ENCODE measurements at places on chromosomes 3 and 15.
A peak's percentile ranks its signal among the peaks of the same experiment; 100 is the strongest.

DNA sequence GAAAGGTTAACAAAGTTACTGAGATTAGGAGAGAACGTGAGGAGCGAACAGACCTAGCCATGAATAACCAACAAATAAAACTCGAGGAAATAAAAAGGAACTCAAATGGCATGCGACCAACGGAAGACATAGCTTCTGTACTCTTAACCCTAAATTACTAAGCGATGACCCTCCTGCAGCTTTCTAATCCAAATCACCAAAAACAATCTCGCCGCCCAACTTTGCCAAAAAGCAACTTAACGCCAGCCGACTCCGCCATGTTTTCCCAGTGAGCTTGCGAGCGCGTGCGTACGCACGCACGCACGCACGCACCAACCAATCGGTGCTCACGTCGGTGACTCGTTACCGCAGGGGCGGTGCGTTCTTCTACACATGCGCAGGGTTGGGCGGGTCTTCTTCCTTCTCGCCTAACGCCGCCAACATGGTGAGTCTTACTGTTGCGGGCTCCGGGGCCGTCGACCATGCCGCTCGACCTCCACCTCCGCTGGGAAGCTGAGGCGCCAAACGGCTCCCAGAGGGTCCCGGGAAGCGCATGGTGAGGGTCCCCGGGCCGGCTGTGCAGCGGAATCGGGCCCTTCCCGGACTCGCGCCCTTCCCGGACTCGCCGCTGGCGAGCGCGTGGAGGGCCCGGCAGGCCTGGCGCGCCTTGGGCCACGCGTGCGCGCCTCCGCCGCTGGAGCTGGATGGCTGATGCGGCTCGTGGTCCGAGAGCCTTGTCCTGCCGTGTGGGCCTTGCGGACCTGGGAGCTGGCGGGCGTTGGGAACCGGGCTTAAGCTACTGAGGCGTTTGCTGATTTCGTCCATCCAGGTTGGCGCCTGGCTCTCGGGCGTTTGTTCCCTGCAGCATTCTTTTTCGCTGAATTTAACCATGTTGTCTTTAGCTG, at the start of gene RPL14:
TSS of gene RPL14 (plus strand) at position 400 of the 884 bp plus-strand sequence. CDS start at position 533, 133 bp downstream.
- peak; percentile 94 for DNase-seq

DNA sequence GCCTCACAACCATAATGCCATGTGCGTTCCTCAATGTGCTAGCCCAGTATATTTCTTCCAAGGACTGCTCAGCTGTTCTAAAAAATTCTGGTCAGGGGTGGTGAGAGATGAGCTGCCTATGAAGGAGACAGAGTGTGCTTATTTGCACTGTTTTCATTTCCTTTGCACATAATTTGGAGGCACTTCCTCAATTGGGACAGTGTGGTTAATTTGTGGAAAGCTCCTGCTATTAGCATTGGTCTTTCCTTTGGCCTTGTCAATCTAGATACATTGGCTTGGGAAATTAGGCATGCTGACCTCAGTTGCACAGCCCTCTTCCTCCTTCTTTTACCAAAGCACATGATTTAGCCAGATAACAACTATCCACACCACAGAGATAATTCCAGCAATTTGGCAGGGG, 9.4 kb downstream of the FAM81A start:
- no peak for DNase-seq

DNA sequence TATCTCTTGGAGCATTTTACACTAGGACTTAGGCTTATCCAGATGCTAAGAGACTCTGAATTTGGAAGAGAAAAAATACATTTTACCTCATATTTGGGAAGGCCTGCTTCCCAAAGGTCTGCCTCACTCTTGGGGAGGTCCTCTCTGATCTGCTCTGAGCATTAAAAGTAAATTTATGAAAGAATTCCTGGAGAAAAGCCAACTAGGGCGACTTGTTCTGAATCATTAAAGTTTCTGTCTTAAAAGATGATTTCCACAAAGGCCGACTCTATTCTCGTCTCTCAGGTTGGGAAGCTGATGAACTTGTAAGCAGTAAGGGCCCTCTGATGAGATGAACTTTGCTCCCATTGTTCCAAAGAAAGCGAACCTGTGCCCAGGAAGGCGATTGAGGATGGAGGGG, 48.7 kb upstream of the HES1 start:
- DNase-seq, result no peak

DNA sequence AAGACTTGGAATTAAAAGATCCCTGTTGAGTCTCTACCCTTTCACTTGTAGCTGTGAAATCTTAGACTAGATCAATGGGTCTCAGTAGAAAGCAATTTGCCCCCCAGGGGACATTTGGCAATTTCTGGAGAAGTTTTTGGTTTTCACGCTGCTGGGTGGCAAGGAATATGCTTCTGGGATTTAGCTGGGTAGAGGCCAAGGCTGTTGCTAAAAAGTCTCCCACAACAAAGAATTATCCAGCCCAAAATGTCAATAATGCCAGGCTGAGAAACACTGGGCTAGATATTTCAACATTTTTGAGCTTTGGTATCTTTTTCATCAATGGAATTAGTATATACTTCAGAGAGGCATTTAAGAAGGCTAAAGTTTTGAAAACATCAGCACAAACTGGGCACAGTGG, 8.7 kb downstream of the CAPN7 start:
- DNase-seq, result no peak

DNA sequence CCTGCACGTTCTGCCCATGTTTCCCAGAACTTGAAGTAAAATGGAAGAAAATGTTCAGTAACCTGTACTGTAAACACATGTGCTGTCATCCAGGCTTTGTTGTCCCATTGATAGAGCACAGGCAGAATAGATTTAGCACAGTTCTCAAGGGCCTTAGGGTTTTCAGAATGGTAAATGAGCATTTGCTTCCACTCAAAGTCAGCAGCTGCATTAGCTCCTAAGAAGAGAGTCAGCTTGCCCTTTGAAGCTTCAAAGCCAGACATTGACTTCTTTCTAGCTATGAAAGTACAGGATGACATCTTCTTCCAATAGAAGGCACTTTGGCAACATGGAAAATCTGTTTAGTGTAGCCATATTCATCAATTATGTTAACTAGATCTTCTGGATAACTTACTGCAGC, 76.2 kb upstream of the TMEM108 start:
- DNase-seq, result no peak

- no peak for DNase-seq
Measured at GRCh38 chr15:38895326-38896255, 331.0 kb upstream of the RASGRP1 start.

DNA sequence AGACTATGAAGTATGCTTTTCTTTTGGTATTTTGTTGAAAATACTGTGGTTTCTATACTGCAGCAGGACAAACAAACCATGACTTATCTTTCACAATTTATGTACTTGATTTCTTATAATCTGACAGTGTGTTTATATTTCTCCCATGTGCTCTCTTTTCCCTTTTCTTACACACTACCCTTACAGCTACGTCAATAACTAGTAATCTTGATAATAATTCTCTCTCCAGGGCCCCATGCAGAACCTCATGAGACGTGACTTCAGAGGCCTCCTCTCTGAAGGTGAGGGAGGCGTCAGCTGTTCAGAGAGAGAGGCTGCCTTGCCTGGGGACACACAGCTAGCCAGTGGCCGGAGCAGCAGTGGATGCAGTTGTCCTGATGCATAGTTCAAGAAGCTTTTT, 35.9 kb downstream of the KY start:
- no peak for DNase-seq

DNA sequence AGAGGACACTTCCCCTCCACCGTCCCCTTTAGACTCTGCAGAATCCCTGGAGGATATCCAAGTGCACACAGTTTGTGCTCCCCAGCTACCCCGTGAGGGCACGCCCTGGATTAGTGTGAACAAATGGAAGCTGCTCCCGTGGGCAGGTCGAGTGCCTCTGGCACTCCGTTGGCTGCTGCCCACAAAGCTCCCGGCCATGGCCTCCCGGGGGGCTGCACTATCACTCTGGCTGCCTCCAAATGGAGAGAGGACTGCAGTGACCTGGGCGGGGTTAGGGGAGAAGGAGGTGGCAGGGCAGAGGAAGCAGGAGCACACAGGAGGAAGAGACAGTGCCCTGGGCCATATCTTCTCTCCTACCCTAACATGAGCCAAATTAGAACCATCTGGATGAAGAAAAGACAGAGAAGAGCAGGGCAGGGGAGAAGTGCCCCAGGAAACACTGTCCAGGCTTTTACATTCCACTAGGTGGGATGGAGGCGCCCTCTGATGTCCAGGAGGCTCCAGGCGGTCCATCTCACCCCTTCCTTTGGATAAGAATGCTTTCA, 29.4 kb upstream of the ACAD9 start:
- DNase-seq, result no peak

- no peak for DNase-seq
Measured at GRCh38 chr3:89889386-89889785, 782.0 kb downstream of the EPHA3 start.

GRCh38 chr15:90489514-90489913, 40.2 kb upstream of the CRTC3 start:
- no peak for DNase-seq

DNA sequence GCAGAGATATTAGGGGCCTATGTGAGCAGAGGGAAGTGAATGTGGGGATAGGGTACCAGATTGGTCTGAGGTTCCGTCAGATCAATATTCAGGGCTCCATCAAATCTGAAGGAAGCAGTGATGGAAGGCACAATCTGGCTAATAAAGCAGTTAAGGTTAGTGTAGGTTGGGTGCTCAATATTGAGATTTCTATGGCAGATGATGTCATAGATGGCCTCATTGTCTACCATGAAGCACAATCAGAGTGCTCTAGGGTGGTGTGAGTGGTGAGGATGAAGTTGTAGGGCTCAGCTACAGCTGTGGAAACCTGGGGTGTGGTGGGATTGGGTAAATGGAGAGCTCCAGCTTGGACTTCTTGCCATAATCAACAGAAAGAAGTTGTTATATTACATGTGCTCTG, 58.2 kb downstream of the NR2F2 start:
- DNase-seq, result no peak

DNA sequence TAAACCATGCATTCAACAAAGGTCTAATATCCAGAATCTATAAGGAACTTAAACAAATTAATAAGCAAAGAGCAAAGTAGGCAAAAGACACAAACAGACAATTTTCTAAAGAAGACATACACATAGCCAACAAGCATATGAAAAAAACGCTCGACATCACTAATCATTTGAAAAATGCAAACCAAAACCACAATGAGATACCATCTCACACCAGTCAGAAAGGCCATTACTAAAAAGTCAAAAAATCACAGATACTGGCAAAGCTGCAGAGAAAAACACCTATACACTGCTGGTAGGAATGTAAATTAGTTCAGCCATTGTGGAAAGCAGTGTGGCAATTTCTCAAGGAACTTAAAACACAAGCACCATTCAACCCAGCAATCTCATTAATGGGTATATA, 53.8 kb downstream of the FSIP1 start:
- DNase-seq, result no peak

DNA sequence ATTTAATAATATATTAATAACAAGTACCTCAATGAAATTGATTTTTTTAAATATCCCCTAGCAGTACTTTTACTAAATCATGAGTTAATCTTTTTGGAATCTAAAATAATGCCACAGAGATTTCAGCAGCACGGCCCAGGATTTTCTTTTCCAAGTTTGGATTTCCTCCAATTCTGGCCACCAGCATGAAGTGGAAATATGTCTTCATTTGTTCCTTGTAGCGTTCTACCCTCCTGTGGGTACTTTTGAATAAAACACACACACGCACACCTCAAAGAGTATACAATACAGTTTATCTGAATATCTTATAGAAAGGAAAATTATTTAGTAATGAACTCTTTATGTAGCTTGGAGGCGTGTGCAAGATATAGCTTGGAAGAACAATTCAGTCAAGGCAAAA, 125.1 kb upstream of the STT3B start:
- DNase-seq, result no peak

- peak; percentile 37 for DNase-seq
Measured at GRCh38 chr15:85730001-85730820, 64.5 kb downstream of the KLHL25 start.

GRCh38 chr3:171028025-171028778, 1.7 kb upstream of the SLC2A2 start:
- peak; percentile 11 for DNase-seq

DNA sequence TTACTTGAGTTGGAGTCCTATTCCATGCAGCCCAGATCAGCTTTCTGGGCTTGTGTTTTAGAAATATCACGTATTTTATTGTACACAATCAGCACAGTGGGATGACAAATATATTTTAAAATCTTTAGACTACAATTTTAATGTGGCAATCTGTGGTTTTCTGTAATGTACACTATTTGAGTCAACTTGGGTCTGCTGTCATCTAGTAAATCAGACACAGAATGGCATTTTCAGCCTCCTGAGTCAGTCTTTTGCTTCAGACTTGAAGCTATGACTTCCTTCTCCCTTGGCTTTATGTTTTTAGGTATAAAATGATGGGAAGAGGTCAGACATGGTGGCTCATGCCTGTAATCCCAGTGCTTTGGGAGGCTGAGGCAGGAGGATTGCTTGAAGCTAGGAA, 232.1 kb downstream of the NECTIN3 start:
- no peak for DNase-seq

DNA sequence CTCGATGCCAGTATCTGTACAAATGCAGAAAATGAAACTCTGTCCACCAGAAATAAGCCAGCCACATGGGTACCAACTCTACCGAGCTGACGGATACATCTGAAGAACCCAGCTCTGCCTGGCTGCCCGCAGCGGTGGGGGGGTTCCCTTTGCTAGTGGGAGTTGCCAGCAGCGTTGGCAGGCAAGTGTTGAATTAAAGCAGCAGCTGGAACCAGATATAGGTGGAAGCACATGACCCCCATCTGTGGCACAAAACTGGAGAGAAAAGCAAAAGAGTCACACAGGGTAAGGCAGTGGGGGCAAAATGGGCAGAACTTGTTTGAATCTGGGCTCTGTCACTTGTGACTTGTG, 17.9 kb downstream of the CRYGS start:
- no peak for DNase-seq

- DNase-seq, result no peak
Measured at GRCh38 chr3:127342735-127343134, 54.9 kb upstream of the PRR20G start.

DNA sequence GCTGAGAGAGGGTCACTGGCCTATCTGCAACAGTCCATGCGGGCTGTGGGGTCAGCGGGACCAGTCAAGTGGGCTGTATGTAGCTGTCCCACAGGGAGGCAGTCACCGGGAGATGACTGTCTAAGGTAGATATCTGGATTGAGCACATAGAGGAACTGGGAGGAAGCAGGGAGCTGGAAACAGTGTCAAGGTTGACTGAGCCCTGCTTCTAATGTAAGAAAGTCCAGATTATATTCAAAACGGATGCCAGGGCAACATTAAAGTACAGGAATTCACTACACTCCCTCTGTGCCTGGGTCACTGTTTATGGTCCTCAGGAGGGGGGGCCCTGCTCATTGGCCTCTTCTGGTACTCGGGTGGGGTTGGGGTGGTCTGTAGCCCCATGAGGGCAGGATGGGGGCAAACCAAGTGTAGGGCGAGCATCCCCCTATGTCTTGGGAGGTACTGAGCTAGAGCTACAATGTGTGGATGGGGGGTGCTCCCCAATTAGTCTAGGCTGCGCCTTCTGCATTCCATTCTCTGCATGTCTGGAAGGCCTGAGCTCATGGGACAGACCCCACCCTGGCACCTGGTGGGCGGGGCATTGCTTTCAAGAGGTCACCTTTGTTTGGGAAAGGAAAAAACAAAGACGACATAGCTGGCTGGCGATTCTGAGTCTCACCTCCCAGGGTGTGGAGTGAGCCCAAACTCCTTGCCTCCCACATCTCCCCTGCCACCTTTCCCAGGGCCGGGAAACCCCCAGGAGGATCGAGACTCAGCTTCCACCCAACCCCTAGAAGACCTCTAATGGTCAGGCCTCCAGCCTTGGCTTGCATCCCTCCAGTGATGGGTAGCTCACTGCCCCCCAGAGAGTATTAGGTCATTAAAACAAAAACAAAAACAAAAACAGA, 45.1 kb upstream of the C15orf39 start:
- no peak for DNase-seq

- DNase-seq, result no peak
Measured at GRCh38 chr15:100856867-100857266, 22.8 kb upstream of the ALDH1A3 start.

Measured in T-cell (primary cell).